ENCODE measurements at places on chromosomes 7 and 10.

DNA sequence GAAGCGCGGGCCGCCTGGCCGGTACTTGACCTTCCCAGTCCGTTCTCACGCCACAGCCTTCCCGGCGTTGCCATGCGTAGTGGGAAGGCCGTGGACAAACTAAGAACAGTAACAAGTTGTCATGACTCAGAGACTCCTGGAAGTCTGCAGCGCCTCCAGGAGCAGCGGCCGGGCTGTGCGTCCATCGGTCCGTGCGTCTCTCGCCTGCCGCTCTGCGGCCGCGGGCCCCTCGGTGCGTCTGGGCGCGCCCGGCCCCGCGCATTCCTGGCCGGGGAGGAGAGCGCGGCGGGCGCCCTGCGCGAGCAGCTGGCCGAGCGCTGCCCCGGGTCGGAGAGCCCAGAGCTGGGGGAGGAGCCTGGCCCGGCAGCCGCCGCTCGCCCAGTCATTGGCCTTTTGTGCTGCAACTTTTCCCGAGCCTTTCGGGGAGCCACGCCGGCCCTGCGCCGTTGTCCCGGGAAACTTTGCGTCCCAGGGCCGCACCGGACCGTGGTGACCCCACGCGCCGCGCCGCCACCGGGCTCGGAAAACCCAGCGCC is 123.7 kb downstream of the TACC2 start:
- H3K4me3 ChIP-seq, result no peak overlapping the region
- DNase-seq, result no peak
- H3K27me3 ChIP-seq, result no peaks in the 10 kb centered on the region
- H3K4me1 ChIP-seq, result no peaks in the 10 kb centered on the region
- no peak overlapping the region for H3K27ac ChIP-seq

GRCh38 chr10:101397140-101397539 is 43.2 kb downstream of the BTRC start:
- DNase-seq, result no peak
- no peaks in the 10 kb centered on the region for H3K27me3 ChIP-seq

GRCh38 chr7:98470485-98471240 is 69.8 kb upstream of the BAIAP2L1 start:
- no peak overlapping the region for H3K27ac ChIP-seq
- H3K27me3 ChIP-seq, result no peaks in the 10 kb centered on the region
- no peak overlapping the region for H3K4me3 ChIP-seq
- DNase-seq, result no peak

GRCh38 chr7:80838643-80839042 is 80.2 kb downstream of the SEMA3C start:
- H3K27ac ChIP-seq, result no peak overlapping the region
- H3K4me1 ChIP-seq, result no peaks in the 10 kb centered on the region
- no peak overlapping the region for H3K4me3 ChIP-seq
- no peak for DNase-seq
- no peaks in the 10 kb centered on the region for H3K27me3 ChIP-seq
- H3K36me3 ChIP-seq, result no peaks in the 10 kb centered on the region

DNA sequence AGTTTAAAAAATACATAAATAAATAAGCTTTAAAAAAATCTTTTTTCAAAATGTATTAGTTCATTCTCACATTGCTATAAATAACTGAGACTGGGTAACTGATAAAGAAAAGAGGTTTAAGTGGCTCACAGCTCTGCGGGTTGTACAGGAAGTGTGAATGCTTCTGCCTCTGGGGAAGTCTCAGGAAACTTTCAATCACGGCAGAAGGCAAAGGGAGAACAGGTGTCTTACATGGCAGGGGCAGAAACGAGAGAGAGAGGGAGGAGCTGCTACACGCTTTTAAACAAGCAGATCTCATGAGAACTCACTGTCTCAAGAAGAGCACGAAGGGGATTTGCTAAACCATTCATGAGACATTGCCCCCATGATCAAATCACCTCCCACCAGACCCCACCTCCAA is 114.6 kb downstream of the DNAJC1 start:
- H3K27me3 ChIP-seq, result no peaks in the 10 kb centered on the region
- no peaks in the 10 kb centered on the region for H3K36me3 ChIP-seq
- no peak overlapping the region for H3K27ac ChIP-seq
- H3K4me3 ChIP-seq, result no peak overlapping the region
- no peak for DNase-seq
- H3K4me1 ChIP-seq, result peaks cover 25% of the 10 kb centered on the region

DNA sequence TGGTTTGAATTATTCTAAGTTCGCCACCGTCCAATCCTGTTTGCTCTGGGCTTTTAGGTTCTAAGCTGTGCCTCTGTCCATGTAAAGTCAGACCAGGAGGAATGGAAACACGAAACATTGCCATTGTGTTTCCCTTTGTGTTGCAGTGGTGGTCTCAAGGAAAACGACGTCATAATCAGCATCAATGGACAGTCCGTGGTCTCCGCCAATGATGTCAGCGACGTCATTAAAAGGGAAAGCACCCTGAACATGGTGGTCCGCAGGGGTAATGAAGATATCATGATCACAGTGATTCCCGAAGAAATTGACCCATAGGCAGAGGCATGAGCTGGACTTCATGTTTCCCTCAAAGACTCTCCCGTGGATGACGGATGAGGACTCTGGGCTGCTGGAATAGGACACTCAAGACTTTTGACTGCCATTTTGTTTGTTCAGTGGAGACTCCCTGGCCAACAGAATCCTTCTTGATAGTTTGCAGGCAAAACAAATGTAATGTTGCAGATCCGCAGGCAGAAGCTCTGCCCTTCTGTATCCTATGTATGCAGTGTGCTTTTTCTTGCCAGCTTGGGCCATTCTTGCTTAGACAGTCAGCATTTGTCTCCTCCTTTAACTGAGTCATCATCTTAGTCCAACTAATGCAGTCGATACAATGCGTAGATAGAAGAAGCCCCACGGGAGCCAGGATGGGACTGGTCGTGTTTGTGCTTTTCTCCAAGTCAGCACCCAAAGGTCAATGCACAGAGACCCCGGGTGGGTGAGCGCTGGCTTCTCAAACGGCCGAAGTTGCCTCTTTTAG is 46.3 kb upstream of the DMBT1 start:
- no peaks in the 10 kb centered on the region for H3K36me3 ChIP-seq
- DNase-seq, result no peak
- no peaks in the 10 kb centered on the region for H3K27me3 ChIP-seq
- H3K27ac ChIP-seq, result no peak overlapping the region

DNA sequence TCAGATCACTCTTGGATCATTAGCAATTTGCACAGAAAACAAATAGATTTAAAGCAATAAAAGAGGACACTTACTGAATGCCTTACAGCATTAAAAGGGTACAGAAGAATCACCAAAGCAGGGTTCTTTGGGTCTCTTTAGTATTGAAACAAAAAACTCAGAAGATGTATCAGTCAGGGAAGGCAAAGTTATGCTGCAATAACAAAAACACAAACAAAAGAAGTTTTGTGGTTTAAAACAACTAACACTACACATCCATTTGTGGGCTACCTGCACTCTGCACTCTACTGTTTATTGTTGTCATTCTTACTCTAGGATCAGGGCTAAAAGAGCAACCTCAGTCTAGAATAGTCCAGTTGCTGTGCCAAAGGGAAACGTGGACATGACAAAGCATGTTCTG is 216.4 kb downstream of the GPAM start:
- no peak overlapping the region for H3K4me3 ChIP-seq
- DNase-seq, result no peak
- H3K27me3 ChIP-seq, result no peaks in the 10 kb centered on the region
- no peaks in the 10 kb centered on the region for H3K36me3 ChIP-seq

DNA sequence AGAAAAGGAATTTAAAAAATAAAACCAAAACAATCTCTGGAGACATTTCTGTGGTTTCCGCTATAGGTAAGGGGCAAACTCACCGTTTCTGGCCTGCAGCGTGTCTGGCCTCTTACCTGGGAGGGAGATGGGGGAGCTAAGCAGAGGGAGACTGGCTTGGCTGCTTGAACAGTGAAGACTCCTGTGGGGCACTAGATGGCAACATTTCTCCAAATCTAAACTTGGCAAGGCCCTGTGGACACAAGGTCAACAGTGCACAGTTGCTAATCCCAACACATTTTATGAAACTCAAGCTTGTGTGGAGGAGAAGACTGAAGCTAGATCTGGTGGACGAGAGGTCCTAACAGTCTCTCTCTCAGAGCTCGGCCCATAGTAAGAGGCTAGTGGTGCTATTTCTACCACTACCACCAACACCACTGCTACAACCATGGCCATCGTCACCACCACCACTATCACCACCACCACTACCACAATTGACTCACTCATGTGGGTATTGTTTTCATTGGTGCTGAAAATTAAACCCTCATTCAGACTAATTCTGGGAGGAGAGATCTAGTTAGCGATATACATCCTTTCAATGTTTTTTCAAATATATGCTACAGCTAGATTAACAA is 28.4 kb upstream of the CDHR3 start:
- no peaks in the 10 kb centered on the region for H3K4me1 ChIP-seq
- H3K36me3 ChIP-seq, result no peaks in the 10 kb centered on the region
- no peak overlapping the region for H3K27ac ChIP-seq
- no peak overlapping the region for H3K4me3 ChIP-seq
- H3K27me3 ChIP-seq, result no peaks in the 10 kb centered on the region
- no peak for DNase-seq

DNA sequence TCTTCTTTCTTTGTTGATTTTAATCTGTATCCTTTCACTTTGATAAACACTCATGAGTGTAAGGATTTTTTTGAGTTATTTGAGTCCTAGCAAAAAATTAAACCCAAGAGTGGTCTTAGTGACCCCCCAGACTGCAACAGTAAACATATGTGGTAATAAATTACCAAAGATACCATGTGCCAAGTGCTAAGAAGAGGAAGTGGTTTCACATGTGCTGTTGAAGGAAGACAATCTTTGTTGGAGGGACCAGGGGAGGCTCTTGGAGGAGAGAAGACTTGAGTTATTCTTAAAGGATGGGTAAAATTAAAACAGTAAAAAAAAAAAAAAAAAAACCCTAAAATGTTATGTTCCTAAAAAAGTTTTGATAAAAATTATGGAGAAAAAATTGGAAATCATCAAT is 150.2 kb downstream of the SEC23IP start:
- H3K4me1 ChIP-seq, result no peaks in the 10 kb centered on the region
- DNase-seq, result no peak
- no peak overlapping the region for H3K4me3 ChIP-seq
- no peak overlapping the region for H3K27ac ChIP-seq

- H3K4me3 ChIP-seq, result no peak overlapping the region
- H3K4me1 ChIP-seq, result no peaks in the 10 kb centered on the region
- H3K27ac ChIP-seq, result no peak overlapping the region
- no peak for DNase-seq
- H3K27me3 ChIP-seq, result no peaks in the 10 kb centered on the region
Observed at GRCh38 chr7:51970961-51971665, 654.5 kb upstream of the COBL start.

- H3K36me3 ChIP-seq, result no peaks in the 10 kb centered on the region
- H3K4me3 ChIP-seq, result no peak overlapping the region
- no peaks in the 10 kb centered on the region for H3K27me3 ChIP-seq
- no peaks in the 10 kb centered on the region for H3K4me1 ChIP-seq
- no peak overlapping the region for H3K27ac ChIP-seq
Observed at GRCh38 chr7:92266415-92267241, 20.9 kb downstream of the ANKIB1 start.

DNA sequence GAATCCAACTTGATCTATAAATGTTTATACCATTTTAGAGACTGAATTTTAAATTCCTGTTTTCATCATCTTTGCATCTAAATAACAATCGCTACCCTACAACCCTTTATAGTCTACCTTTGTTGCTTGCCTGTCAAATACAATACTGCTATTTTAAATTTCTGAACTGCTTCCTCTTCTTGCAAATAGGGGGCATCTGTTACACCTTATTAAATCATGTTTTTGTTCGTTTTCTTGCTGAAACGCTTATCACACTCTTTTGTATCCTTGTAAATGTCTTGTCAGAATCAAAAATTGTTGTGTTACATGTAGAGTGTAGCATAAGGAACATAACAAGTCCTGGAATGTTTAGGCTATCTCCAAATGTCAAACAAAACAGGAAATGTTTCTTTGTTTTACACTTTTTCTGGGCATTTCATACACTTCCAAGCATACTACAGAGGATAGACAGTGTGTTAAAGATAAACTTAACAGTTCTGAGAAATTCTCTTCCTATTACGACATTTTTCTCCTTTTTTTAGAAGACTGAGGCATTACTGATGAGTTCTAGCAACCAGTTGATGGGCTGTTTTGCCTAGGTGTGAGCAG is 281.3 kb downstream of the GPR158 start:
- no peaks in the 10 kb centered on the region for H3K27me3 ChIP-seq
- H3K4me1 ChIP-seq, result no peaks in the 10 kb centered on the region
- H3K27ac ChIP-seq, result no peak overlapping the region
- no peaks in the 10 kb centered on the region for H3K36me3 ChIP-seq
- no peak overlapping the region for H3K4me3 ChIP-seq

GRCh38 chr10:84293574-84294016 is 34.8 kb upstream of the CCSER2 start:
- no peak for DNase-seq
- H3K4me3 ChIP-seq, result no peak overlapping the region
- H3K27ac ChIP-seq, result no peak overlapping the region
- H3K36me3 ChIP-seq, result no peaks in the 10 kb centered on the region
- H3K4me1 ChIP-seq, result no peaks in the 10 kb centered on the region

- no peaks in the 10 kb centered on the region for H3K4me1 ChIP-seq
- no peaks in the 10 kb centered on the region for H3K36me3 ChIP-seq
- no peak overlapping the region for H3K4me3 ChIP-seq
- no peak overlapping the region for H3K27ac ChIP-seq
- H3K27me3 ChIP-seq, result no peaks in the 10 kb centered on the region
Observed at GRCh38 chr7:50828801-50829200, 46.1 kb upstream of the GRB10 start.

DNA sequence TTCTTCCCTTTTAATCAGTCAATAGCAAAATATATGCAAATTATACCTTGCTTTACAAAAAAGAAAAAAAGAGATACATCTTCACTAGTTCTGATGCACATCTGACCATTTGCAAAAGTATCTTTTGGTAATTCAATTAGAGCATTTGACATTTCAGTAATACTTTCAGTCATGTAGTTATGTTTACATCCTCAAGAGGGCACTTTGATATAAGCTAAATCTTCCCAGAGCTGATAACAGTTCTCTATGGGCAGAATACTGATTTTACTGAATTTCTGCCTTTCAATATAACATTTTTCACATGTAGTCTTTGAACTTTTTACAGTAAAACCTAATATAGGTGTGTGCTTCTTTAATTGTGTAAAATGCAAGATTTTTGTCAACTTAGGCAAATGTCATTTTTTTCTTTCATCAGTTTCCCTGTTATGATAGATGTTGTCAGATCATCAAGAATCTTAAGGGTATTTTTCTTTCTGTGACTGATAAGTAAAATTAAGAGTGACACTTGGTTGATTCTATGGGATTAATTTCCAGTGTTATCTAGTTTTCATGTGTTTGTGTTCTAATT is 703.5 kb upstream of the SEMA3D start:
- no peaks in the 10 kb centered on the region for H3K4me1 ChIP-seq
- no peaks in the 10 kb centered on the region for H3K36me3 ChIP-seq
- no peaks in the 10 kb centered on the region for H3K27me3 ChIP-seq

DNA sequence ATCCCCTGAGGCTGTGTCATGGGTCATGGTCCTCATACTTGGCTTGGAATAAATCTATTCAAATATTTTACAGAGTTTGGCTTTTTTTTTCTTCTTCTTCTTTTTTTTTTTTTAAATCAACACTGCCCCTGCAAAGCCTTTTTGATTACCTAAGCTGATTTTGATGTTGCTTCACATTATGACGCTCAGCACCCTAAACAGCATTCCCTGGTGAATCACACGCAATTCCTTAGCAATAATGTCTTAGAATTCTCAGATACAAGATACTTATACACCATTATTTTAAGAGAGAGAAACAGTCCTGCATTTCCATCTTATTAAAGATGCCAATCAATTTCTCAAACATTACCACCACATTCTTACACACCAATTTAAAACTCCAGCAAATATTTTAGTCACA is 323.7 kb upstream of the IGFBP3 start:
- no peak for DNase-seq
- H3K27me3 ChIP-seq, result no peaks in the 10 kb centered on the region
- no peak overlapping the region for H3K4me3 ChIP-seq
- H3K36me3 ChIP-seq, result no peaks in the 10 kb centered on the region
- H3K27ac ChIP-seq, result no peak overlapping the region
